NCI-H1092 (cell line): ENCODE measurements at places on chromosomes 16 and 17.

- no peak for DNase-seq
Measured at GRCh38 chr17:36877771-36878170, 59.5 kb upstream of the LHX1 start.

DNA sequence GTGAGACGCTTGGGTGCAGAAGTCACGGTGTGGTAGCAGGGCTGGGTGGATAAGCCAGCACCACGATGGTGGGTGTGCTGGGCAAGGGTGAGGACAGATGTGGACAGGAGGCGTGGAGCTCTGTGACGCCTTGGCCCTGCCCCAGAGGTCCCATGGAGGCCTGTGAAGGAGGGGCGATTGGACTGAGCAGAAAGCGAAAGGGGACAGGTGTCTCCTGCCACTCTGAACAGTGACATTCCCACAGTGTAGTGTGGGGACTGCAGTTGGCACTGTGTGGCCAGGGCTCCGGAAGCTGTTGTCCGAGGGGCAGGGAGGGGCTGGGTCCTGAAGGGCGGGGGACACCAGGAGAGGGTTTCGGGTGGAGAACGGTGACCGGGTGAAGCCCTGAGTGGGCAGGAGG, 7.3 kb downstream of the TBC1D24 start:
- no peak for DNase-seq

DNA sequence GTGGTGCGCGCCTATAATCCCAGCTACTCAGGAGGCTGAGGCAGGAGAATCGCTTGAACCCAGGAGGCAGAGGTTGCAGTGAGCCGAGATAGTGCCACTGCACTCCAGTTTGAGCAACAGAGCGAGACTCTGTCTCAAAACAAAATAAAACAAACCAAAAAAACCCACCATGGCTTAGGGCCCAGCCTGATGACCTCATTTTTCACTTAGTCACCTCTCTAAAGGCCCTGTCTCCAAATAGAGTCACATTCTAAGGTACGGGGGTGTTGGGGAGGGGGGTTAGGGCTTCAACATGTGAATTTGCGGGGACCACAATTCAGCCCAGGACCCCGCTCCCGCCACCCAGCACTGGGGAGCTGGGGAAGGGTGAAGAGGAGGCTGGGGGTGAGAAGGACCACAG, 1.4 kb upstream of the STH start:
- no peak for DNase-seq

DNA sequence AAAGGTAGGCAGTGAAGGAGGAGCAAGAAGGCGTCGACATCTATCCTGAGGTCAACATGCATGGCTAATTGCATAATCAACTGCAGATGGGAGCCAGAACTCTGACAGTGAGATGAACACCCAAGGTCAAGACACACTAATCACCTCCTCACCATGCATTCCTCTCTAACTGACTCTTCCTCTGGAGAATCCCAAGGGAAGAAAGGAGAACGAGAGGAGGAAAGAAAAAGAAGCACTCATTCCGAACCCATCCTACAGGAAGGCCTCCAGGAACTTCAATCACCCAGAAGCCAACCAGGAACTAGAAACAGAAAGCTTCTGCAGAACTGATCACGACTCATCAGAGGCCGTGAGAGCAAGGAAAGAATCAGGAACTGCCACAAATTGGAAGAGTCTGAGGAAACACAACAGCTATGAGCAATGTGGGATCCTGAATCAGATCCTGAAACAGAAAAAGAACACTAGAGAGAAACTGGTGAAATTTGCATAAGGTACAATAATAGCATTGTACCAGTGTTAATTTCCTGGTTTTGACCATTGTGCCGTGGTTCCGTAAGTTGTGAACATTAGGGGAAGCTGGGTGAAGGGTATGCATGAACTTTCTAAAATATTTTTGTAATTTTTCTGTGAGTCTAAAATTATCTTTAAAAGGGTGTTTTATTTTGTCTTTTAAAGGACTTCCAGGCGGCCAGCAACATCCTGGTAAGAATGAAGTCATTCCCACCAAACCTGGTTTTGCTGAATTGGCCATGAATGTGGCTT, 10.0 kb upstream of the BEAN1 start:
- no peak for DNase-seq

DNA sequence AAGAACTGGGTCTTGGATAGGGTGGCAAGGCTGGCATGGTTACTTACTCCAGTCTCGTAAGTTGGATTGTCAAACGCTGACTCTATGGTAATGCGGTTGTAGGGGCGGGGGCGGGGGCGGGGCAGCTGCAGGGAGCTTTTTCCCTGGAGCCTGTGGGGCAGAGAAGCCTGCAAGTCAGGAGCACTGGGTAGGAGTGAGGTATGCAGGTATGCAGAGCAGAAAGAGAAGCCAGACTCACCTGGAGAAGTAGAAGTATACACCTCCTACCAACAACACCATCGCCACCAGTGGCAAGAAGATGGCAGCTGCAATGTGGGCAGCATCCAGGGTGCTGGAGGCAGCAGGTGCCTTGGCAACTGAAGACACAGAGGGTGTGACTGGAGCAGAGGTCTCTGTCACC, 4.8 kb upstream of the PHF12 start:
- DNase-seq: no peak
